Progenitor cell of endocrine pancreas (in vitro differentiated cells): ENCODE measurements at places on chromosomes 11 and 22. TPM values are rescaled to one million over a fixed set of nuclear protein-coding genes. Genes with fewer than 3 reads are reported as not detected.

The ARVCF gene
- 95.3 and 101 TPM in 2 replicates for total RNA-seq

The CFAP300 gene
- 1.2 and 1.5 TPM in 2 replicates for total RNA-seq

The SLC22A8 gene
- 2.4 and 4.1 TPM in 2 replicates for total RNA-seq

GRCh38 chr22:23193196-23193827 is 13.0 kb downstream of the BCR start:
- no peak for DNase-seq

DNA sequence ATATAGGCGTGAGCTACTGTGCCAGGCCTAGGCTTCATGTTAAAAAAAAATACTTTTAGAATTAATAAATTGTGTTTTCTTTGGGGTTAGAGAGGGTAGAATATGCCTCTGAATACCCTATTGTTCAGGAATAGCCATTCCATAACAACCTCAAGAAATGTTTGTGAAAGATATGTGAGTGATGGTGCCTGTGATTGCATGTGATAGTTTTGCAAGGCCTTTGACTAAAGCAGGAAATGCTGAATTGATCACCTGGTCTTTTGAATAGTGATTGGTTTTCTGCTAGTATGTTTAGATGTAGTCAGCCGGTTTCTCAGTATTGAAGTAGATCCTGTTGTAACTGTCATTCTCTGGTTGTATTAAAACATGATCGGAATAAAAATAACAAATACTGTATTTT is 73.4 kb downstream of the UVRAG start:
- DNase-seq = no peak
